ENCODE measurements at places on chromosomes 11 and 22.

DNA sequence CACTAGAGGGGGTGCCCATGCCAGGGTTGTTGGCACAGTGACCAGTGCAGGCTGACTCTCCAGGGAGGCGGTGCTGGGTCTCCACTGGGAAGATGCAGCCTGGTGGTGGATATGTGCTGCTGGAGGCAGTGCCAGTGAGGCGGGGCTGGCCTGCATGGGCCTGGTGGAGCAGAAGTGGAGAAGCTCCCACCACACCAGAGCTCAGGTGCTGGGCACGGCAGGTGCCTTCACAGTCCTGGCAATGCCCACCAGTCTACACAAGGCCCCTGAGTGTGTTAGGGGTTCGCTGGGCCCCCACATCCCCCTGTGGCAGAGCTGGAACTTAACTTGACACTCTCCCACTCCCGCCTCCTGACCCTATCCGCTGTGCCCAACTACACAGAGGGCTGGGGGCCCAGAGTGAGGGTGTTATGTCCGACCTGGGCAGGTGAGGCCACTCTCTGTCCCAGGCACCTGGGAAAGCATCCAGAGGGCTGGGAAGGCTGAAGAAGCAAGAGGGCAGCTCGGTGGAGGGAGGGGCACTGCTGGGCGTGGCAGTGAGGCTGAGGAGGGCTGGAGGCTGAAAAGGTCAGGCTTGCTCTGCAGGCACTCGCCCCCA, 102.4 kb upstream of the B3GAT1 start:
- peak overlapping the region; percentile 27 for H3K27ac ChIP-seq
- no peak for DNase-seq
- H3K4me1 ChIP-seq: peaks cover 5% of the 10 kb centered on the region
- peaks cover 3% of the 10 kb centered on the region for H3K36me3 ChIP-seq
- peaks cover 79% of the 10 kb centered on the region for H3K27me3 ChIP-seq
- no peak overlapping the region for H3K4me3 ChIP-seq

GRCh38 chr11:67504005-67504949, 886 bp downstream of the PITPNM1 start:
- H3K27me3 ChIP-seq: no peaks in the 10 kb centered on the region
- H3K36me3 ChIP-seq: peaks cover 80% of the 10 kb centered on the region
- DNase-seq: peak; percentile 48
- H3K27ac ChIP-seq: peak overlapping the region; percentile 99
- H3K4me3 ChIP-seq: peak overlapping the region; percentile 95

GRCh38 chr11:77884186-77884828, 63.4 kb downstream of the AAMDC start:
- no peak for DNase-seq
- H3K27ac ChIP-seq: no peak overlapping the region
- H3K36me3 ChIP-seq: peaks cover 29% of the 10 kb centered on the region
- no peak overlapping the region for H3K4me3 ChIP-seq
- H3K27me3 ChIP-seq: no peaks in the 10 kb centered on the region
- no peaks in the 10 kb centered on the region for H3K4me1 ChIP-seq

- no peaks in the 10 kb centered on the region for H3K36me3 ChIP-seq
- no peak overlapping the region for H3K4me3 ChIP-seq
- H3K27ac ChIP-seq: no peak overlapping the region
- H3K4me1 ChIP-seq: peaks cover 1% of the 10 kb centered on the region
Observed at GRCh38 chr11:113446938-113447337, 28.3 kb downstream of the DRD2 start.

DNA sequence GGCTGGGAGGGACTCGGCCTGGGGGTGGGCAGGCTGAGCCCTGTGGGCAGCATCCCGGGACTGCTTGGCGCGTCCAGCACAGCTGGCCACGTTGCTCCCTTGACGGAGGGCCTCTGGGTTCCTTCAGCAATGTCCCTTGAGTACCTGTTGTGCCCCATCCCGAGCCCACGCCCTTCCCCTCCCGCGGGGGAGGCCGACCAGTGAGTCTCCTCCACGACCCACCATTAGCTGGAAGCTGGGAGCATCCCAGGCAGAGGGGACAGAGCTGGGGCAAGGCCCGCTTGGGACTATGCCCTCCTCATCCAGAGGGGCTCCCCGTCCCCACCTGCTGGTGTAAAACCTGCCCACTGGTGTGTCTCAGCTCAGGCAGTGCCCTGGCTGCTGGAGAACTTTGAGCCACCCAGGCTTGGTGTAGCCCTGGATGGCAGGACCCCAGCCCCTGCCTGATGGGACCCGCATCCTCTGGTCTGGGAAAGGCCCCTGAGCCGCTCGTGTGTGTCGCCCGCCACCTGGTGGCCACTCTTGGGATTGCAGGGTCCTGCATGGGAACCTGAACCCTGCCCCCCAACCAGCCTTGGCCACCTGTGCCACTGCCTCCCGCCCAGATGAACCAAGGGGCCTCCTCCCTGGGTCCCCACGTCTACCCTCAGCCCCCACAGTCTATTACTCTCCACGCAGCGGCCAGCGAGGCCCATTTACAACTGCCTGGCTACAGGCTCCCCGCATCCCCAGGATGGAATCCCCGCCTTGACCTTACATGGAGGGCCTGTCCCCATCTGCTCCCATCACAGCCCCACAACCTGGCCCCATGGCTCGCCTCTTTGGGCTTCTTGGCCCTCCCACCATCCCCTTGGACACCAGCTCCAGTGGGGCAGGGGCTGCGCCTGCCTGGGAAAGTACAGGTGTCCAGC, 16.6 kb upstream of the ARHGAP8 start:
- peak overlapping the region; percentile 32 for H3K4me3 ChIP-seq
- peak; percentile 88 for DNase-seq
- no peak overlapping the region for H3K27ac ChIP-seq
- H3K4me1 ChIP-seq: peaks cover 16% of the 10 kb centered on the region
- peaks cover 48% of the 10 kb centered on the region for H3K36me3 ChIP-seq

DNA sequence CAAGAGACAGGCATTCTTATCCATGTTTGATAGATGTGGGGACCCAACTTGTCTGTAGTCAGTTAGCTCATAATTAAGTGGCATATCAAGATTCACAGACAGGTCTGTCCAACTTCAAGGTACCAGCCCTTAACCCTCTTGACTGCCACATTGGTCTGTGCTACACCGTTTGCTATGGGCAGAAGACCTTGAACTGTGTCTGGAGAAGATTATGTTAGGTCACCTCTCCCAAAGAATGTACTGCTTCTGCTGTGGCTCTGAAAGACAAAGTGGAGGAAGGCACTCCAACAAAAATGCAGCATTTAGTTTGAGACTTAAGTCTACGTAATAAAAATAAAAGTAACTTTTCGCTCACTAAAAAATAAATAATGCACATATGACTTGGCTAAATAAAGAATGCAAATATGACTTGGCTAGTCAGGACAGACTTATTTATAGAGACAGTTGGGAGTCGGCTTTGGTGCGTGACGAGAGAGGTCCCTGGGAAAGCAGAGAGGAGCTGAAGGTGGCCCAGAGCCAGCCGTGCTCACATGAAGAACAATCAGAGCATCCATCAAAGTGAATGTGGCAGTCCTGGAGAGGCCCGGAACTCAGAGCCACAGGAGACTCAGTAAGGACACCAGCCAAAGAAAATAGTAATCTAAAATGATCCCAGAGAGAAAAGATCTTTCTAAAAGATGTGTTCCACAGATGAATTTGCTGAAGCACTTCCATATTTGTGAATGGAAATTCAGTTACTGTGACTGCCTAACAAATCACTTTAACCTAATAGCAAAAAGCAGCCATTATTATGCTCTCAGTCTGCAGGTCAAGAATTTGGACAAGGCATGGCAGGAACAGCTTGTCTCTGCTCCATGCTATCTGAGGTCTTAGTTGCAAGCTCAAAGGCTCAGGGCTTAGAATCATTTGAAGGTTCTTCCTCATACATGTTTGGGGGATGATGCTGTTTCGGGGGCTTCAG, 35.0 kb downstream of the CWC15 start:
- H3K27me3 ChIP-seq: peaks cover 39% of the 10 kb centered on the region
- H3K4me1 ChIP-seq: no peaks in the 10 kb centered on the region
- no peak overlapping the region for H3K4me3 ChIP-seq
- H3K36me3 ChIP-seq: no peaks in the 10 kb centered on the region

DNA sequence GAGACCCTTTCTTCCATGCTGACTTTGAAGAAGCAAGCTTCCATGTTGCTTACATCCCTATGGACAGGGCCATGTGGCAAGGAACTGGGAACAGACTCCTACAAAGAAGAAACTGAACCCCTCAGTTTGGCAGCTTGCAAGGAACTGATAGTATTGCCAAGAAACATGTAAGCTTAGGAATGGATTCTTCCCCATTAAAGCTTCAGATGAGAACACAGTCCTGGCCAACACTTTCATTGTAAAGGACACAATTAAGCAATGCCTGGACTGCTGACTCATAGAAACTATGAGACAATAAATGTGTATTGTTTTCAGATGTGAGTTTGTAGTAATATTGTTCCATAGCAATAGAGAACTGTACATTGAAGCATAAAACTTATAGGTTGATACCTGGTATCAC, 82.4 kb downstream of the AASDHPPT start:
- no peaks in the 10 kb centered on the region for H3K27me3 ChIP-seq
- no peaks in the 10 kb centered on the region for H3K36me3 ChIP-seq
- no peak overlapping the region for H3K4me3 ChIP-seq
- no peaks in the 10 kb centered on the region for H3K4me1 ChIP-seq
- no peak overlapping the region for H3K27ac ChIP-seq

GRCh38 chr11:47257517-47258316, at the start of gene NR1H3:
TSS of gene NR1H3 (plus strand) at chr11:47257996. CDS start at chr11:47259217, 1,221 bp downstream.
- no peak within 1 kb of the TSS for H3K4me3 ChIP-seq
- H3K36me3 ChIP-seq: peaks cover 3% of the 10 kb centered on the region
- H3K27ac ChIP-seq: no peak within 1 kb of the TSS
- H3K4me1 ChIP-seq: no peaks in the 10 kb centered on the region
- H3K27me3 ChIP-seq: no peaks in the 10 kb centered on the region
- no peak for DNase-seq

- H3K36me3 ChIP-seq: peaks cover 3% of the 10 kb centered on the region
- H3K4me3 ChIP-seq: no peak overlapping the region
- H3K4me1 ChIP-seq: no peaks in the 10 kb centered on the region
- H3K27me3 ChIP-seq: peaks cover 10% of the 10 kb centered on the region
- H3K27ac ChIP-seq: no peak overlapping the region
Observed at GRCh38 chr22:33065230-33065629, 7.0 kb upstream of the SYN3 start.

GRCh38 chr11:73783483-73784020, 4.1 kb upstream of the MRPL48 start:
- peaks cover 8% of the 10 kb centered on the region for H3K27me3 ChIP-seq
- peaks cover 12% of the 10 kb centered on the region for H3K36me3 ChIP-seq
- no peak for DNase-seq
- H3K4me1 ChIP-seq: peaks cover 4% of the 10 kb centered on the region
- no peak overlapping the region for H3K4me3 ChIP-seq

- peak overlapping the region; percentile 74 for H3K27ac ChIP-seq
- H3K27me3 ChIP-seq: no peaks in the 10 kb centered on the region
- H3K4me3 ChIP-seq: peak overlapping the region; percentile 48
- peaks cover 12% of the 10 kb centered on the region for H3K36me3 ChIP-seq
- DNase-seq: no peak
Observed at GRCh38 chr11:44943696-44944095, 7.0 kb downstream of the TP53I11 start.

GRCh38 chr11:26193694-26194365, 138.1 kb upstream of the ANO3 start:
- no peak overlapping the region for H3K27ac ChIP-seq
- no peak for DNase-seq
- H3K4me1 ChIP-seq: no peaks in the 10 kb centered on the region
- no peaks in the 10 kb centered on the region for H3K27me3 ChIP-seq
- no peak overlapping the region for H3K4me3 ChIP-seq
- H3K36me3 ChIP-seq: no peaks in the 10 kb centered on the region

- H3K27ac ChIP-seq: no peak overlapping the region
- H3K4me3 ChIP-seq: no peak overlapping the region
- peaks cover 5% of the 10 kb centered on the region for H3K27me3 ChIP-seq
- peaks cover 14% of the 10 kb centered on the region for H3K4me1 ChIP-seq
Observed at GRCh38 chr11:31325160-31325559, 44.4 kb downstream of the DCDC1 start.

GRCh38 chr11:69644071-69644961, 3.4 kb downstream of the CCND1 start:
- H3K27ac ChIP-seq: peak overlapping the region; percentile 20
- H3K27me3 ChIP-seq: peaks cover 20% of the 10 kb centered on the region
- no peak for DNase-seq
- H3K4me1 ChIP-seq: peaks cover 16% of the 10 kb centered on the region
- H3K36me3 ChIP-seq: peaks cover 4% of the 10 kb centered on the region

- no peaks in the 10 kb centered on the region for H3K27me3 ChIP-seq
- peak overlapping the region; percentile 5 for H3K27ac ChIP-seq
- H3K4me1 ChIP-seq: peaks cover 18% of the 10 kb centered on the region
- DNase-seq: no peak
Observed at GRCh38 chr11:4385978-4386740, 7.3 kb downstream of the TRIM21 start.

- H3K27ac ChIP-seq: no peak overlapping the region
- DNase-seq: no peak
- no peaks in the 10 kb centered on the region for H3K27me3 ChIP-seq
- peaks cover 3% of the 10 kb centered on the region for H3K4me1 ChIP-seq
- no peak overlapping the region for H3K4me3 ChIP-seq
Observed at GRCh38 chr11:131685206-131685605, 314.8 kb downstream of the NTM start.

DNA sequence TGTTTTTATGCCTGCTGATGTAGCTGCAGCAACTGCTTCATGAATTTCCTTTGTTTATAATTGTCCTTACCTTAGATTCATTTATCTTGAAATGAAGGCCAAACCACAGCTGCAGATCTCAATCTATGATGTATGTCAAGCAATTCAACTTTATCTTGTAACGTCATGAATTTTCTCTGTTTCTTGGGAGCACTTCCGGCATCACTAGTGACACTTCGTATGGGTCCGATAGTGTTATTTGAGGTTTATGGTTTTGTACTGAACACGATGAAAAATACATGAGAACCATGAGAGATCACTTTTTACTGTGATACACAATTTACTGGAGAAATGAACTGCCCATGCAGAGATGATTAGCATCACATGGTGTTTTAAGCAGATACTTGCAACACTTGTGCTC, 98.5 kb downstream of the CSTPP1 start:
- H3K4me1 ChIP-seq: no peaks in the 10 kb centered on the region
- no peak for DNase-seq
- H3K36me3 ChIP-seq: no peaks in the 10 kb centered on the region
- no peak overlapping the region for H3K27ac ChIP-seq
- no peaks in the 10 kb centered on the region for H3K27me3 ChIP-seq
- H3K4me3 ChIP-seq: no peak overlapping the region

DNA sequence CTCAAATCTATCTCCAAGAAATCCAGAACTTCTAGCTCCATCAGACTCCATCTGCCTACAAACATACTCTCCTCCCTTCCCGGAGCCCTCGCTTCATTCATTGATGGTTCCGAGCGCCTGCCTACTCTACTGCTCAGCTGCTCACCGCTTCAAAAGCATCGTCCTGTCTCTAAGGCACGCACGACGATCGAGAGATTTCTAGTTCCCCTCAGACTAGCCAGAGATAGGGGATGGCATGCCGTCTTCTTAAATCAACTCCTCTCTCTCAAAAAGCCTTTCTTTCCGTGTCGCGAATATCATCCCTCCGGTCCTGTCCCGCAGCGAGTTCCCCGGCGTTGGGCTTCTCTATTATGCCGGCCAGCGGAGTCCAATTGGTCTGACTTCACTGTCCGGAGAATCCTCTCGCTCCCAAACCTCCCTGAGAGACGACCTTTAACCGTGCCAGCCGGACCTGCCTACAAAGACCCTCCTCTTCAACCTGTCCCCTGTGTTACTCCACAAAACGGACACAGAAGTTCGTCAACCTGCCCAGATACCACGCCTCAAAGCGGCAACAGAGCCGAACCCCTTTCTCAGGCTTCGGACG, 592 bp downstream of the EEF1G start:
- H3K4me3 ChIP-seq: peak overlapping the region; percentile 99
- peak overlapping the region; percentile 97 for H3K27ac ChIP-seq
- no peak for DNase-seq
- H3K27me3 ChIP-seq: no peaks in the 10 kb centered on the region
- H3K4me1 ChIP-seq: peaks cover 48% of the 10 kb centered on the region
